ENCODE measurements at places on chromosomes 5 and 9.

- DNase-seq: no peak
Measured at GRCh38 chr9:92911511-92912475, 34.0 kb upstream of the ZNF484 start.

DNA sequence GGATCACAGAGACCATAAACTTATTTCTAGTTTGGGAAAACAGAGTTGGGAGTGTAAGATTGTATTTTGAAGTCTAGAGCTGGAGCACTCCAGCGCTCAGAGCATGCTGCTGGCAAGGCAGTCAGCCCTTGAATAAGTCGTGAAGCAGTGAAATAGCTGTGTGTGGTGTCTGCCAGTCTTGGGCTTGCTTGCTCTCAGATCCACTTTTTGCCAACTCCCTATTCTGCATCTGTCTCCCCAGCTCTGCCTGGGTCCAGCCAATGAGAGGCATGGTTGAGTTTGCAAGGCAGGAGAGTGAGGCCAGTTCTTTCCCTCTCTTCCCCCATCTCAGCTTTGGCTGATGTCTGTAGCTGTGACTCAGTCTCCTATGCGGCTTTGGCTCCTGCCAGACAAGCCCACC lies 23.3 kb upstream of the RASGRF2 start:
- no peak for DNase-seq

- no peak for DNase-seq
Measured at GRCh38 chr5:132828846-132829494, 1.5 kb downstream of the SHROOM1 start.

DNA sequence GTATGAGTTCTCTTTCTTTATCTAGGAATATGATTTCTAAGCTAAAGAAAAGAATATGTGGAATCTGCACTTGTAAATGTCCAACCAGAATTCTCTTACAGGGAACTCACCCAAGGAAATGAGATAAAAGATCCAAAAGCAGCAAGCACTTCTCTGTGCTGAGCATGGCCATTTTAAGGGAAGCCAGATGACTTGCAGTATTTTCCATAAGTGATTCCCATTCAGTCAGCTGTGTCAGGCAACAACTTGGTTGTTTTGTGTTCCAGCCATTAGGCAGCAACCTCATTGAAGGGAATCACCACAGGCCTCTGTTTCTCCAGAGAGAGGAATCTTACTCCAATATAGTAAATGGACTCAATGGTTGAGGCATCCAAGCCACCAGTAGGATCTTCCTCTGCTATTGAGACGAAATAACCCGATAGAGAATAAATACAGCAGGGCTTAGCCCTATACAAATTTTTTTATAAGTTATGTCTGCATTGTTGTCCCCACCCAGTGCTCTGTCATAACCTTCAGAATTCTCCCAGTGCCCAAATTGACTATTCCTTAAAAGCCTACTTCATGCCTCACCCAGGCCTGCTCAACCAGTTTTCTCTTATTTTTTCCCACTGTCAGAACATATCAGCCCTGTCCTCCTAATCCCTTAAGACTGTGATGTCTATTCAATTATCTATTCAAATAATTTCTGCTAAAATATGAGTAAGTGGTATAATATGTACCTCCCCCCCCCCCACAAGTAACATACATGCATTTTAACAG lies 236.6 kb downstream of the PJA2 start:
- no peak for DNase-seq

DNA sequence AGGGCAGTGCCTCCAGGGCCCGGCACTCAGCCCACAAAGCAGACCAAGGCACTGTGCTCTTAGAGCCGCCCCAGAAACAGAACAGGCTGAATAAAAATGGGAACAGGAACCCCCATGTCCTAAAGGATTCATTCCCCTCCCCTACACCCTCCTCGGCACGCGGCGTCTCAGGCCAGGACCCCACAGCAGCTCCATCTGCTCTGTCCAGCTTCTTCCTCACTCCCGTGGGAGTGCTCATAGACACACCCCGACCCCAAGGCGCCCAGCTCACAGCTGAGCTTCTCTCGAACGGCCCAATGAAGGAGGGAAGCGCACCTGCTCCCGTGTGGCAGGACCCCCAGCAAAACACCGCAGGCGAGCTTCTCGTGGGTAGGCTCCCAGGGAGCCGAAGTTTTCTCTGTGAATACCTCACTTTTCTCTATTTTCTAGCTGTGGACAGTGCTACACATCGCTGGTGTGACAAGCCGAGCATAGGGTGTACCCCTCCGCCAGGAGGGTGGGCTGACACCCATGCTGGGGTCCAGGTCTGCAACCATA lies 15.4 kb upstream of the QSOX2 start:
- no peak for DNase-seq

- no peak for DNase-seq
Measured at GRCh38 chr5:169856571-169856970, 123.7 kb downstream of the INSYN2B start.

All from activated naive CD4-positive, alpha-beta T cell (primary cell).